H4 (cell line): ENCODE measurements at places on chromosomes 13 and 19. TPM values are rescaled to one million over a fixed set of nuclear protein-coding genes. Genes with fewer than 3 reads are reported as not detected.

Gene TPRX2
- total RNA-seq: not detected in 2 replicates

Gene UBE2L5
- total RNA-seq: not detected in 2 replicates

Gene SIGLEC9
- not detected in 2 replicates for total RNA-seq

Gene ZNF738
- total RNA-seq: 9.7 and 11.2 TPM in 2 replicates

Gene PLVAP
- not detected in 2 replicates for total RNA-seq

Gene CKM
- not detected in 2 replicates for total RNA-seq

Gene UPF1
- total RNA-seq: 33.8 and 46.2 TPM in 2 replicates

Gene SWSAP1
- 0.45 and 1.0 TPM in 2 replicates for total RNA-seq

Gene CAMSAP3
- total RNA-seq: 0.31 and 0.43 TPM in 2 replicates

Gene KLK6
- not detected in 2 replicates for total RNA-seq

Gene ZNF541
- total RNA-seq: not detected in 2 replicates

Gene TRPM4
- 3.9 and 5.0 TPM in 2 replicates for total RNA-seq

Gene KLK4
- total RNA-seq: not detected in 2 replicates

Gene DIAPH3
- total RNA-seq: 6.7 and 7.8 TPM in 2 replicates

Gene C19orf67
- not detected in 2 replicates for total RNA-seq

Gene KCNJ14
- 0.23 and 0.41 TPM in 2 replicates for total RNA-seq

Gene ZNF708
- total RNA-seq: 2.4 and 3.4 TPM in 2 replicates

Gene PDE4A
- 1.0 and 1.1 TPM in 2 replicates for total RNA-seq

Gene SPACA7
- not detected in 2 replicates for total RNA-seq

Gene RAB20
- 12.3 and 14.6 TPM in 2 replicates for total RNA-seq

Gene ZNF776
- total RNA-seq: 10.7 and 23.8 TPM in 2 replicates

Gene CERS1
- total RNA-seq: 1.0 TPM in 1 of 2 replicates, not detected in the other

Gene RNF17
- not detected in 2 replicates for total RNA-seq

Gene C5AR1
- 0.04 TPM in 1 of 2 replicates, not detected in the other for total RNA-seq

Gene APOC4
- total RNA-seq: not detected in 2 replicates

Gene TYROBP
- not detected in 2 replicates for total RNA-seq

Gene C1QTNF9B
- total RNA-seq: not detected in 2 replicates

Gene ATP4B
- total RNA-seq: not detected in 2 replicates

Gene ARL11
- total RNA-seq: not detected in 2 replicates

Gene USHBP1
- not detected in 2 replicates for total RNA-seq

Gene CD22
- total RNA-seq: 1.9 and 6.1 TPM in 2 replicates

Gene CEACAM3
- not detected in 2 replicates for total RNA-seq

Gene ADM5
- 0.08 and 1.4 TPM in 2 replicates for total RNA-seq

Gene FFAR3
- total RNA-seq: 0.21 TPM in 1 of 2 replicates, not detected in the other

Gene TMEM86B
- total RNA-seq: 0.81 TPM in 1 of 2 replicates, not detected in the other

Gene MYH14
- total RNA-seq: 3.2 and 3.8 TPM in 2 replicates

Gene OPA3
- 4.8 and 5.3 TPM in 2 replicates for total RNA-seq

Gene MEF2B
- 0.27 TPM in 1 of 2 replicates, not detected in the other for total RNA-seq

Gene GPALPP1
- total RNA-seq: 16.2 and 16.6 TPM in 2 replicates

Gene ADGRE2
- 0.12 and 0.76 TPM in 2 replicates for total RNA-seq

Gene ZNF793
- total RNA-seq: 2.6 and 3.3 TPM in 2 replicates

Gene KLC3
- total RNA-seq: 0.72 TPM in 1 of 2 replicates, not detected in the other

Gene FPR3
- total RNA-seq: 0.62 and 0.64 TPM in 2 replicates

Gene DMWD
- total RNA-seq: 5.9 and 7.8 TPM in 2 replicates

Gene PEAK3
- total RNA-seq: 0.06 TPM in 1 of 2 replicates, not detected in the other

Gene FPR1
- 2.5 and 3.0 TPM in 2 replicates for total RNA-seq

Gene CCDC194
- total RNA-seq: not detected in 2 replicates

Gene GPR183
- 0.14 and 0.17 TPM in 2 replicates for total RNA-seq

Gene ZNF235
- total RNA-seq: 1.8 and 3.0 TPM in 2 replicates

Gene LYL1
- total RNA-seq: not detected in 2 replicates

Gene DIRAS1
- 1.1 and 1.3 TPM in 2 replicates for total RNA-seq

Gene CCNE1
- 40.1 and 50.1 TPM in 2 replicates for total RNA-seq

Gene ZNF497
- total RNA-seq: 1.6 and 5.1 TPM in 2 replicates
